ENCODE measurements at places on chromosomes 3 and 15.

DNA sequence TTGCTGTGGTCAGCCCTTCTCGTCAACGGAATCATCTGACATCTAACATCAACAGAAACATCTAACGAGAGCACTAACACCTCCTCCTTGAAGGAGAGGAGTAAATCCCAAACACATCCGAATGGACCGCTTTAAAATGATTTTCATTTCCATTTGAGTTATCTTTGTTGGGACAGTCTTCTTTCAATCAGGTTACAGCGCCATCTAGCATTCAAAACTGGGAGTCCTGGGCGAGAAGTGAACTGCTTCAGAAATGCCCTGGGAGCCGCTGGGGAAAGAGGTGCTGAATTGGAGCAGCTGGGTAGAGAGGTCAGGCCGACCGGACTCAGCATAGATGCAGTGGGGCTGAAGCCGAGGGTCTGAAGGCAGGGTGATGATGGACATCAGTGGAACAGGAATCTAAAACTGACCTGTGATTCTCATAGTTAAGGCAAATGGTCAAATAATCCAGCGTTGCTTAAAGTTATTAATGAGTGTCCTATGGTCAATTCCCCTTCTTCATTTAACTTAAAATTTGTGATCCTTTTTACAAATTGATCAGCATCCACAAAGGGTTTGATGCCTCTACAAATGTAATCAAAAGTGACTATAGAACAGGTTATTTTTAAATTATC, 170.0 kb upstream of the NDN start:
- DNase-seq: no peak

GRCh38 chr3:23808525-23808924, 2.8 kb downstream of the UBE2E1 start:
- no peak for DNase-seq

GRCh38 chr3:81315030-81315429, 446.4 kb downstream of the GBE1 start:
- no peak for DNase-seq

GRCh38 chr3:82643948-82644347, 882.5 kb upstream of the GBE1 start:
- DNase-seq: no peak

Data from left renal cortex interstitium (tissue), 4 donors.